ENCODE measurements at places on chromosomes 16 and 17.

DNA sequence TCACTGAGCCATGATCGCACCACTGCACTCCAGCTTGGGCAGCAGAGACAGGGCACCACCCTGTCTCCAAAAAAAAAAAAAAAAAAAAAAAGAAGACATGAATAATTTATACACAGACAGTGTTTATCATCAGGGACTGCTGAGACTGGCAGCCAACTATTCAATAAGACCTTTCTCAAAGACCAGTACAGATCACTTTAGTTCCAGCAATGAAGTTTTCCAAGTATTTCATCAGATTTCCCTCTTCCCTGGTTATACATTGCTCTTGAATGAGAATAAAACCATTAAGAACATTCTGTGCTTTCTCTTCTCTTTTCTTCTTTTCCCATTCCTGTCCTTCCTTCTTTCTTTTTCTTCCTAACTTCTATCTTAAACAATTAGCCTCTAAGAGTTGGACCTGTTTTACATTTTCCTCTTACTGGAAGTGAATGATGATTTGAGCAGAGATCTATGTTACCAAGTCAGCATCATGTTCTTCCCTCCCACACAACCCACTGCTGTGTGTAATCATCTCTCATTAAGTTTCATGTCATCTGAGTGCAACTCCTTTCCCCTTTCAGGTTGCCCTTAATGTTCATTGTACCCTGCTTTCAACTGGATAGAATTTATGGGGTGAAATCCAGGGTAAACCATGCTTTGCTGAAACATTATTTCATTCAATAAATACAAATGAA is 35.9 kb upstream of the SMIM36 start:
- DNase-seq: no peak

- no peak for DNase-seq
Observed at GRCh38 chr16:64823481-64824075, 298.3 kb downstream of the CDH11 start.

DNA sequence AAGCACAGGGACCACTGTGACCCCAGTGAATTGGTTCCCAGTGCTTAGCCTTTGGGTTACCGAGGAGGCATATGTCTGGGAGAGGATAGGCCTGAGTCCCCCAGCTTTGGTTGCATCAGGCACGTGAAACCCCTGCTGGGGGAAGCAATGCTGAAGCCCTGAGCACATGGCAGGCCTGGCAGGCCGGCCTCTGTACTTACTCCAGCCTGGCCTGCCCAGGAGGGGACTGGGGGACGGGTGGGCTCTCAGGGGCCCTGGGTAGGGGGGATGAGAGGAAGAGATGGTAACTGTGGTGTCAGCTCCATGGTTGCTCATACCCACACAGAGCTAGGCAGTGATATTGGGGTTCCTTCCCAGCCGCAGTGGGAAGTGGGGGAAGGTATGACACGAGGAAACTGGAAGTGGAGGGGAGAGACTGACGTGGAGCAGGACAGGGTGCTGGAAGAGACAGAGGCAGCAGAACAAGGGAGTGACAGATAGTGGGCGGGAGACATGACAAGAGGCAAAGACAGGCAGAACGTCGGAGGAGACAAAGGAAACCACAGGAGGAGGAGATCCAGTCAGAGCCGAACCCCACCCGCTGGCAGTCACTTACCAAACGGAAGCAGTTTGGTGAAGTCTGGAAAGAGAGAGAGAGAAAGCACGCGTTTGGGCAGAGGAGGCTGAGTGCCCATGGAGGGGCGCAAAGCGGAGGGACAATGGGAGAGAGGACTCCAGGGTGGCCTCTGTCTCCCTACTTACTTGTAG is 9.1 kb downstream of the TMEM208 start:
- peak; percentile 36 for DNase-seq

DNA sequence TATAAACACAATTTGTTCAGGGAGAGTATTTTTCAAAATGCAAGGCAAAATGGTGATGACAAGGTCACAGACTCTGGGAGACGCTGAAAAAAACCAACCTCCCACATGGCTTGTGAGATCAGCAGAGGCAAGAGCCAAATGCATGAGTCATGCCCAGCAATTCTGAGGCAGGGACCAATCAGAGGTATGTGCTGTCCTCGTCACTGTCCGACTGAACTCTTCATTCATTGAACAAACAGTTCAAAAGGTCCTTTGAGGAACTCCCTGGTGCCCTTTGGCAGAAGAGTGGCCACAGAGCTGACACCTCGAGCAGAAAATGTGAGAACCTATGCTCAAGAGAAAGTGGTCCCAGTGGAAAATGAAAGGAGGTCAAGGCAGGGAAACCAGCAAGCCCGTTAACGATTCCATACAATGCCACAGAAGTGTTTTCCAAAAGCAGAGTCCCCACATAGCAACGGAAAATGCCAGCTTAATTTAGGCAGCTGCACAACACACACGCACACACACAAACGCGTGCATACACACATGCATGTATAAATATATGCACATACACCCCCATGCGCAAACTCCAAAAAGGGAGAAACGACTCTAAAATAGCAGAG is 50.9 kb downstream of the CDH11 start:
- peak; percentile 95 for DNase-seq

- no peak for DNase-seq
Observed at GRCh38 chr17:2250140-2251095, 53.2 kb downstream of the SMG6 start.

DNA sequence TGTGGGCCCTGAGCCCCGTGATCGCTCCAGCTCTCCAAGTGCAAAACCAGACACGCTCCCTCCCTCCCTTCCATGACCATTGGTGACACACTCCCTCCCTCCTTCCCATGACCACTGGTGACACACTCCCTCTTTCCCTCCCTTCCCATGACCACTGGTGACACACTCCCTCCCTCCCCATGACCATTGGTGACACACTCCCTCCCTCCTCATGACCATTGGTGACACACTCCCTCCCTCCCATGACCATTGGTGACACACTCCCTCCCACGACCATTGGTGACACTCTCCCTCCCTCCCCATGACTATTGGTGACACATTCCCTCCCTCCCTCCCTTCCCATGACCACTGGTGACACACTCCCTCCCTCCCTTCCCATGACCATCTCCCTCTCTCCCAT is 56.3 kb downstream of the LMF1 start:
- no peak for DNase-seq

- DNase-seq: peak; percentile 3
Observed at GRCh38 chr17:69972251-69972650, 102.8 kb upstream of the KCNJ16 start.

DNA sequence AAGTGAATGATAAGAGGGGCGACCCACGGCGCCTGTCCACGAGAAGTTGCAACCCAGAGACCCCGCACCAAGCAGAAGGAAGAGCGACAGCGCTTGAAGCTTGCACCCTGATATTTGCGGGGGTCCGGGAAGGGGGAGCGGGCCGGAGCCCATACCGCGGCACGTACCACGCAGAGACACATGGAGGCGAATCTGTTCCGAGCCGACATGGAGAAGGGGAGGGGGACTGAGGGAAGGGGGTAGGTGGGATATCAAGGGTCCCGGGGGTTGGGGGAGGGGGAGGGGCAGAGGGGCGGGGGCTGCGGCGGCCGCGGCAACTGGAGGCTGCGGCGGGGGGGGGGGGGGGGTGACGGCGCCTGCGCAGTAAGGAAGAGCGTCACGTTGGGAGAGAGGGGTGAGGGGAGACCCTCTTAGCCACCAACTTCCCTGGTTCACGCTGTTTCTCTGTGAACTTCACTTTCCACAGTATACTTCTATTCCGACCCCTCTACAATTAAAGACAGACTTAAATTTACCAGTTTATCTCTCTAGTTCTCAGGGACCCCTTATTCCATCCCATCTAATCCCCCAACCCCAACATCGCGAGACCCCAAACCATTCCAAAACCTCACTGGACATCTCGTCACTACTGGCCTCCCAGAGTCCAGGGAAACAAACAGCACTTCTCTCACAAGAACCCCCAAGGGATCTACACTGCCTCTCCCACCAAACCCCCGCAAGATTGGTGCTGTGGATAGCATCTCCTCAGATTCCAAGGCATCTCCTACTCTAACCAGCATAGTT is 8.0 kb downstream of the DLG4 start:
- DNase-seq: no peak
